ENCODE measurements at places on chromosomes 12 and 14. TPM values are rescaled to one million over a fixed set of nuclear protein-coding genes. Genes with fewer than 3 reads are reported as not detected.

Gene MYH6
- not detected for total RNA-seq

Gene NID2
- total RNA-seq: 146 TPM

Gene KLRC2
- not detected for total RNA-seq

Gene P2RX2
- not detected for total RNA-seq

Gene PLEKHG3
- total RNA-seq: 8.2 TPM

Gene RDH16
- total RNA-seq: 0.09 TPM

Gene SYNJ2BP
- 17.0 TPM for total RNA-seq

Gene HECTD4
- 14.1 TPM for total RNA-seq

Gene SIX4
- total RNA-seq: 16.3 TPM

Gene C12orf50
- not detected for total RNA-seq

Gene PLD4
- 0.16 TPM for total RNA-seq

Gene OTOGL
- 0.16 TPM for total RNA-seq

Gene GLI1
- total RNA-seq: 1.1 TPM

Gene C12orf54
- not detected for total RNA-seq

Gene TMEM119
- total RNA-seq: 164 TPM

Gene NRL
- total RNA-seq: 4.1 TPM

Gene SDR9C7
- not detected for total RNA-seq

Gene FZD10
- total RNA-seq: not detected

Gene FOXN3
- 35.3 TPM for total RNA-seq

Gene RNASE7
- not detected for total RNA-seq

Gene ASIC1
- total RNA-seq: 4.9 TPM

Gene HPD
- 1.1 TPM for total RNA-seq

Gene FIGNL2
- 0.18 TPM for total RNA-seq

Gene FGF6
- not detected for total RNA-seq

Gene CCDC63
- total RNA-seq: not detected

Gene ADGRD1
- 22.3 TPM for total RNA-seq

Gene DACT1
- 13.6 TPM for total RNA-seq

Gene SLC6A12
- not detected for total RNA-seq

Gene HCAR1
- 2.2 TPM for total RNA-seq

Gene RHOJ
- total RNA-seq: 7.4 TPM

Gene TAPBPL
- total RNA-seq: 19.7 TPM

Gene MAP4K5
- total RNA-seq: 92.1 TPM

Gene IRF2BPL
- 25.8 TPM for total RNA-seq

Gene MIP
- not detected for total RNA-seq

Gene CACNA2D4
- 0.27 TPM for total RNA-seq

Gene P2RX7
- 0.18 TPM for total RNA-seq

Measured in fibroblast of the aortic adventitia (primary cell).